ENCODE measurements at places on chromosomes 7 and 10.

GRCh38 chr7:139869886-139870285 is 40.8 kb downstream of the TBXAS1 start:
- DNase-seq: no peak

GRCh38 chr7:44280993-44281721 is 44.2 kb downstream of the CAMK2B start:
- no peak for DNase-seq

DNA sequence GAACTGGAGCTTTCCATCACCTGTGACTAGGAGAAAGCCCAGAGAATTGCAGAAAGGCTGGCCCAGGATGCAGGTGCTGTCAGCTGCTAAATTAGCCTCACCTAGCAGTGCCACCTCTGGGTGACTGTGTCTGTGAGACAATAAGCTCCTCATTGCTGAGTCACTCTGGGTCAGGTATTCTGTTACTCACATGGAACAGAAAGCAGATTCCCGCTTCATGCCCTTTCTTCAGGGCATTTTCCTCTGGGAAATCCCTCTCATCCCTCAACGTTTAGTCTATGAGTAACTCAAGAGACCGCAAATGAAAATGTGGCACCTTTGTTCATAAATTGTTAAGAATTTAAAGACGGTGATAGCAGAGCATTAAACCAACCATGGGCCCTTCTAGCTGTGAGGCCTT is 184.0 kb downstream of the ADAM12 start:
- no peak for DNase-seq

DNA sequence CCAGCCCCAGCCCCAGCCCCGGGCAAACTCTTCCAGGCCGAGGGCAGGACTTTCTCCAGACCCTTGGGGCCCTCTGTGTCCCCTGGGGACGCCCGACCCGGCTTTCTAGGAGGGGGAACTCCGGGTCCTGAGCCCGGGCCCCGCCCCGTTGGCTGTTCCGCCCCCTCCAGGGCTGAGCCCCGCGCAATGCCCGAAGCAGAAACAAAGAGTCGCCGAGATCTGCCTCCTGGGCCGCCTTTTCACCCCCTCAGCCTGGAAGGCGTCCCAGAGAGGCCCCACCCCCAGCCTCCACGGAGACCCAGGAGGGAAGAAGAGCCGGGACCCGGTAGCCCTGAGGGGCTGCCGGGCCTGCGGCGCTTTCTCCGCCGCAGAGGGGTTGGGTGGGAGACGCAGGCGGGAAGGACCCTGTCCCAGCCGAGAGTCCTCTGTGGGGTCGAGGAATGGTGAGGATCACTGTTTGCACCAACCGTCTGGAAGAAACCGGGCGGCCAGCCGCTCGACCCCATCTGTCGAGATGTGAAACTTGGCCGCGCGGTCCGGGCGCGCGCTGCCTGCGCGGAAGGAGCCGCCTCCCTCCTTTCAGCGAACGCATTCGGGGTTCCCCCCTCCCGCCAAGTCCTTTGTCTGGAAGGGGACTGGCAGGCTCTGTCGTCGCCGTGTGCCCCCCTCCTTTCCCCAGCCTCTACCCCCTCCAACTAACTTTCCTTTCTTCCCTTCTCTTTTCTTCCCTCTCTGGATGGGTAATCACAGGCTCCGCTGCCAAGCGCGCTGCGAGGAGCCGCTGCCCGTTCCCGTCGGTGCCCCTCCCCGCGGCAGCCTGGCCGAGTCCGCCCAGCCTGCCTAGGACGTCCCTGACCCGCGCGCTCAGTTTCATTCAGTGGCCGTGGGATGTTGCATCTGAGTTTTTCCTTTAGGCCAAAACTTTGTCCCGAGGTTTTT is 10.2 kb downstream of the EN2 start:
- no peak for DNase-seq

DNA sequence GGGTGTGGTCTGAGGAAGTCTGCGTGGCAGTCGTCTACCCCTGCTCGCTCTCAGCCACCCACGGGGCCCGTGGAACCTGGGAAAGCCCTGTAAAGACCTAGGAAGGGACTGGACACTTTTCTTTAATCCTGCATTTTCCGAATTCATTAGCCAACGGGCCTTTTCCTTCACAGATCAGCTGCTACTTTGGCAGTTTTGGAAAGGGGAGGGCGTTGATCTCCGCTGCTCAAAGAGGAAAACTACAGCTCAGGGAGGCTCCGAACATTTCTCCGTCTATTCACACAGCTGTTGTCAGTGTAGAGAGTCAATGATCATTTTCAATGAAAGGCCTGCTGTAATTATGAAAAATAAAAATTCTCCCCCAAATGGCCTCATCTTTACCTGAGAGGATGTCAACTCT is 450.1 kb upstream of the MKI67 start:
- no peak for DNase-seq

DNA sequence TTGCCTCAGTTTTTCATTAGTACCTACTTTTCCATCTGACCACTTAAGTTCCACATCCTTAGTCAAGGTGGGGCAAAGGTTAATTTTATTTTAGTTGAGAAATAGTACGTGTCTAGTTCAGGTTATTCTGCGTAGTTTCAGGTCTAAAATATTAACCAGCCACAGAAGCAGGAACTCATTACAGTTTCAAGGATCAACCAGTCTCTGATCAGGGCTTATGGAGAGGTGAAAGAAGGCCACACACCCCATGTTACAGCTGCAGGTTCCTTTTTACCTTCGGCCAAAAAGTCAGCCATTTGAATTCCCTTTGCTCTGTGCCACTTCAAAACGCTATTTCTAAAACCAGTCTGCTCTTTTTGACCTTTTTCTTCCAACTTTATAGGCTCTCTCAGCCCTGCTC is 134.2 kb downstream of the CTTNBP2 start:
- DNase-seq: no peak

DNA sequence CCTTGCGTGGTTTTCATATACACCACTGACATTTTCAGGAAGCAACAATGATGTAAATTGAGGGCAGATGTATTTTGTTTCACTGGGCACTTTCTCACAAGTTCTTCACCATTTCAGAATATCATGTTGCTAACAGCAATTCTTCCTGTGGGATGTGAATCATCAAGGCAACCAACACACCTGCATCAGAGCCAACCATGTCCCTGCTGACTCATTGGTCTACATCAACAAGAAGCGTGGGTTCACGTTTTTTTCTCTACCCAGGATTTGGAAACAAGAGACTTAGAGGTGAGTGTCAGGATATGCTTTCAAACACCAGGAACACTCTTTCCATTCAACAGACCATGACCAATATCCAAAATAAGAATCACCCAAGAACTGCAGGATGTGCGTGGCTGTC is 203.9 kb downstream of the TEX36 start:
- DNase-seq: no peak

- no peak for DNase-seq
Observed at GRCh38 chr7:27245124-27245797, 2.7 kb downstream of the EVX1 start.

DNA sequence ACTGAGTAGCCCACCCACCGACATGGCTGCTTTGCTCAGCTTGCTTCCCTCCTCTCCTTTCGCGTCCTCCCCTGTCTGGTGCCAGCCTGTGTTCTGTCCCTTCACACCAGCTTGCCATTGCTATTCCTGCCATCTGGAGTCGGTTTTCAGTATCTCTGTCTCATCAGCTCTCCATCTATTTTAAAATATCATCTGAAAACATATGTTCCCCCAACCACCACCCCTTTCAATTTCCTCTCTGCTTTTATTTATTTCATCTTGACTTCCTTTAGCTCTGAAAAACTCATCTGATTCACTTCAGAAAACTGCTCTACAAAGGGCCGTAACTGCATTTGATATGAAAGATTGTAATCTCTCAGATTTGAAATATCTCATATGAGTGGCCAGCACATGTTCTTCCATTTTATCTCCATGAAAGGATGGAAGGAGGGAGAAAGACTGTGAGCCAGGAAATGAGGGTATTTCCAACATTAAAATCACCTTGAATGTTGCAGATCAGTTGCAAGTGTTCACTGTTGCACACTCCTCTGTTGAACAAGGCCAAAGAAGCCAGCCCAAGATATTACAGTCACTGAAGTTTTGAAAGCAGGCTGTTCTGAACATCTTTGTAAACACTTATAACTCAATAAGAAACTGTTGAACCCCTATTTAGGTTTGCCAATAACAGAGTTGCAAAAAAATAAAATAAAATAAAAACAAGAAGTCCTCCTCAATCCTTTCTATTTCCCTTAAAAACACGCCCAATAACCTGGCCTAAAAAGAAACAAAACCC is 202.4 kb upstream of the NEBL start:
- no peak for DNase-seq

DNA sequence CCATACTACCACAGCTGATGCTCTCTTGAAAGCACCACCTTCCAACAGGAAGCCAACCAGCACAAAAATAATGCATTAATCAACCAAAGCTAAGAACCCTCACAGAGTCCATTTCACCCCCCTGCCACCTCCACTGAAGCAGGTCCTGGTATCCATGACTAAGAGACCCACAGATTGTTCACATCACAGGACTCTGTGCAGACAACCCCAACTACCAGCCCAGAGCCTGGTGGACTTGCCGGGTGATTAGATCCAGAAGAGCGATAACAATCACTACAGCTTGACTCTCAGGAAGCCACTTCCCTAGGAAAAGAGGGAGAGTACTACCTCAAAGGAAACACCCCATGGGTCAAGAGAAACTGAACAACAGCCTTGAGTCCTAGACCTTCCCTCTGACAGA is 528.1 kb downstream of the KIF20B start:
- no peak for DNase-seq

DNA sequence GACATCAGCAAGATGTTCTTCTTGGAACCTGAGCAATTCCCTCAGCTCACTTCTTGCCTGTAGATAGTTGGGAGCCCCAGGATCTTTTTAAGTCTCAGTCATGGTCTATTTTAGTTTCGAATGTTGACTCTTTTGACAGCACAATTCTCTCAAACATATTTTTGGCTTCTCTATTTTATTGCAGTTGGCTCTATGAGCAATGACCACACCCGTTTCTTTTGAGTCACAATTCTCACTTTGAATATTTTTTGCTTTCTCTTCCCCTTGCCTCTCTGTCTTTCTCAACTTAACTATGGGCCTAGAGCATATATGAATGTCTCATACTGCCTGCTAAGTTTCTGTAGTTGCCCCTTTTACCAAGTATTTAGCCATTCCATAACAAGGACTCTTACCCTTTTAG is 222.8 kb downstream of the PTN start:
- DNase-seq: no peak

DNA sequence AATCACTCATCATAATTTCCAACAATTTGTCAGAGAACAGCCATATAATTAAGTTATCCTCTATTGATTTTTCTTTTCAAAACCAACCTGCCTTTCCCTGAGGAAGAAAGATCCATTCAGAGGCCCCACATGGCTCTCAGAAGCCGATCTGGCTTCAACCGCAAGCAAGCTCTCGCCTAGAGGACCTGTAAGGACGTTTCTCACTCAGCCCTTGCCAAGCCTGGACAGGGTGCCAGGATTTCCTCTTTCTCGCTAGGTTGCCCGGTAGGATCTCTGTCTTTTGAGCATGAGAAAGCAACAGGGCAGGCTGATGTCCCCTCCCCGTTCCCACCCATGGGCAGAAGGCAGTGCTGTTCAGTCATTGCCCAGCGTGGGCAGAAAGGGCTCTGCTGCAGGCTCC is 13.0 kb downstream of the AIFM2 start:
- no peak for DNase-seq

- no peak for DNase-seq
Observed at GRCh38 chr10:118531105-118531852, 64.2 kb downstream of the PRLHR start.

GRCh38 chr7:4561795-4562194 is 120.3 kb upstream of the FOXK1 start:
- DNase-seq: no peak

DNA sequence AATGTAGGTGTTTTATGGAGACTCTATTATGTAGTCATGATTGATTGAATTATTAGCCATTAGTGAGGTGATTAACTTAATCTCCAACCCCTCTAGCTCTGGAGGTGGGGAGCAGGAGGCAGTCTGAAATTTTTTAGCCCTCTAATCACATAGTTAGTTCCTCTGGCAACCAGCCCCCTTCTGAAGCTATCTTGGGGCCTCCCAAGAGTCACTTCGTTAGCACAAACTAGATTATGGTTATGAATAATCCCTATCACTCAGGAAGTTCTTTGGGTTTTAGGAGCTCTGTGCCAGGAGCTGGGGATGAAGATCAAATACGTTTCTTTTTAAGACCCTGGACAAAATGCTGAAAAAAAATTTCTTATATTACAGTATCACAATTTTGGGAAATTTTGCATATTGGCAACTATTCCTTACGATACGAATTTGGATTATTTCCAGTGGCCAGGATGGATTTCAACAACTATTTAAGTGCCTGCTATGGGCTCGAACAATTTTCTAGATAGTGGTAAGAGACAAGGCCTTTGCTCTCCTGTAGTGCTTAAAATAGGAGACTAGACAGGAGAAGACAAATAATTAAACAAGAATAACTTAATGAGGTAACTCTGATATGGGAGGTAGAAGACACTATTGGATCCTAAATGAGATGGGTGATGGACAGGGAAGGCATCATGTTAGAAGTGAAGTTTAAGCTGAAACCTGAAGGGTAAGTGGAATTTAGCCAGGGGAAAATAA is 52.9 kb downstream of the BTAF1 start:
- no peak for DNase-seq

DNA sequence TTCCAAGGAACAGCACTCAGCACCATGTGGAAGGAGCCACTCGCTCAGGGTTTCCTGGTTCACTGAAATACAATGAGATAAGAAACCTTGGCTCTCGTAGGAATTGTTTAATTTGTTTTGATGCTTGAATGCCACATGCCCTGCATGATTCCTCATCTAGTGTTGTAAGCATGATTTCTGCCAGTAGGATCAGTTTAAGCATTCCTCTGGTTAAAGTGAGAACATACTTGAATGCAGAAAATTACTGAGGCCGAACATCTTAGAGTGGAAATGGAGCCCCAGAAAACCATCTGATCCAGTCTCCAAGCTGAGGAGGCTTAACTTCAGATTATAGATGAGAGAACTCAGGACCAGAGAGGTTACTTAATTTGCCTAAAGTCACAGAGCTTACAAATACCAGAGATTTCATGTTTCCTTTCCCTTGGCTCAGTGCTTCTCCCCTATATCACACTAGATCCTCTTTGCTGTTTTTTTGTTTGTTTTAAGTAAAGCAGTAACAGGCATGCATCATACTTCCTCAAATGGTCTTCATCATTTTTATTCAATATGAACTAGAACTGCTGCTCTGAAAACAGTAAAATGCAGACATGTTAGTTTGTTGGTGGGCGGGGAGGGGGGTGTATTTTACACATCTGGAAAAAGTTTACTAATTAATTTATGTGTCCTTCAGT is 125.1 kb downstream of the ADAM12 start:
- no peak for DNase-seq

Data from forelimb muscle (tissue), 1 donor.